ENCODE measurements at places on chromosomes 3 and 15. TPM values are rescaled to one million over a fixed set of nuclear protein-coding genes. Genes with fewer than 3 reads are reported as not detected.

Gene TPRG1
- total RNA-seq, result 19.8 TPM

DNA sequence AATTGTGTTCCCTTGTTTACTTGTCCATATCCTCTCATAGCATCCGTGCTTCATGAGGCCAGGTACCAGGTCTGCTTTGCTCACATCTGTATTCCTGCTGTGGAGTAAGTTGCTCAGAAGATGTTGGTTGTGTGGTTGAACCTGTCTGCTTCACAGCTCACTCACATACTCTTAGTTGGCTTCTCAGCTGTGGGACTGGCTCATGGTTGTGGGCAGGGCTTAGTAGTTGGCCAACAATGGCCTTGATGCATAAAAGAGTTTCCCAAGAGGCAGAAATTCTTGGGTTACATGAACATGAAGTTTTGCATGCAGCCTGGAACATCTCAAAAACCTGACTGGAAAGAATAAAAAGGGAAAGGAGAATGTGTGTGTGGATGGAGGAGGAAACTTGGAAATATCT lies 17.0 kb downstream of the CELF6 start:
- H3K36me3 ChIP-seq, result no peaks in the 10 kb centered on the region
- H3K27ac ChIP-seq, result no peak overlapping the region
- no peak overlapping the region for H3K4me3 ChIP-seq
- no peaks in the 10 kb centered on the region for H3K4me1 ChIP-seq
- H3K27me3 ChIP-seq, result no peaks in the 10 kb centered on the region

- no peak overlapping the region for H3K27ac ChIP-seq
- no peaks in the 10 kb centered on the region for H3K27me3 ChIP-seq
- H3K36me3 ChIP-seq, result no peaks in the 10 kb centered on the region
- H3K4me3 ChIP-seq, result no peak overlapping the region
Measured at GRCh38 chr3:16064642-16065414, 109.7 kb upstream of the GALNT15 start.

DNA sequence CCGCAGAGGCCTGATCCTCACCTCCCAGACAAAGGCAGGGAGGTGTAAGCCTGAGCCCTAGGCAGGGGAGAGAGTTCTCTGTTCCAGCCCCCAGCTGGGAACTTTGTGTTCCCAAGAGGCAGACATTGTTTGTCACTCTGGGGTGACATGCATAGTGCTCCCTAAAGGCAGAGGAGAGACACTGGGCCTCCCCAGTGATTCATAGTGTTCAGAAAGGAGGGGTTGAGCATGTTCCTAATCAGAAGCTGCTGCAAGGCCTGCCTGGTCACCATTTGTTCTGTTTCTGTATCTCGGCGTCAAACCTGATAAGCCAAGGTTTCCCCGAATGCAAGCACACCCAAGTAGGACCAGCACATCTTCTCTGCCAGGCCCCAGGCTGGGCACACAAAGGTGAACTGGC lies 24.0 kb upstream of the SLC6A6 start:
- no peaks in the 10 kb centered on the region for H3K27me3 ChIP-seq
- H3K4me3 ChIP-seq, result no peak overlapping the region
- DNase-seq, result no peak
- no peak overlapping the region for H3K27ac ChIP-seq
- no peaks in the 10 kb centered on the region for H3K4me1 ChIP-seq
- H3K36me3 ChIP-seq, result no peaks in the 10 kb centered on the region

- H3K36me3 ChIP-seq, result no peaks in the 10 kb centered on the region
- no peak overlapping the region for H3K4me3 ChIP-seq
- DNase-seq, result no peak
- no peak overlapping the region for H3K27ac ChIP-seq
- no peaks in the 10 kb centered on the region for H3K27me3 ChIP-seq
- no peaks in the 10 kb centered on the region for H3K4me1 ChIP-seq
Measured at GRCh38 chr15:74062236-74062635, 20.1 kb downstream of the GOLGA6A start.

DNA sequence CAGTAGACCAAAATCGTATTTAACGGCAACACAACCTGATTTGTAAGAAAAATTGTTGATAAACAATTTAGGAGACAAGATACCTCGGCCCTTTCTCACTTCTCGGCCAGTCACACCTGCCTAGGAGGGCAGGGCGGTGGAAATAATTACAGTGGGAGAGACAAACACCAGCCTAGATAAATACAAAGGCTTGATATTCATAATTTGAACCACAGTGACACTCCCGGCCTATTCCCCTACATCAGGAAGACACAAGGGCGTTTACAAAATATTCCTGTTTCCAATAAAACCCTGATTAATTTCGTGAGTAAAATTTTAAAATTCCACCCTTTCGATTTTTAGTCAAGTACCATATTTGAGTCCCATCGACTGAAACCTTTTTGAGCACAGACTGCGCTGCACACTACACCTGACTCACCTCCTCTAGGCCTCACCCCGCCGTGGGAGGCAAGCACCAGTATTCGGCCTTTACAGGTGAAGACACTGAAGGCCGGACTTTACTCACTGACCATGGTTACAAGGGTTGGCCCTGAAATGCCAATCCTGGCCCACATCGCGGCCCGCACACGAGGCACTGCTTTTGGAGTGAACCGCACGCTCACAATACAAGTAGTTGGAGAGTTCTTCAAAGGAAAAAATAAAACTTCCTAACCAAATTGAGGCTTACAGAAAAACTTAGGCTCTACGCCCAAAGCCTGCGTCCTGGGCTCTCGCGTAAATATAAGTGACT lies 794 bp downstream of the ARPP19 start:
- no peak for DNase-seq
- peak overlapping the region; percentile 79 for H3K27ac ChIP-seq
- peaks cover 5% of the 10 kb centered on the region for H3K4me1 ChIP-seq

DNA sequence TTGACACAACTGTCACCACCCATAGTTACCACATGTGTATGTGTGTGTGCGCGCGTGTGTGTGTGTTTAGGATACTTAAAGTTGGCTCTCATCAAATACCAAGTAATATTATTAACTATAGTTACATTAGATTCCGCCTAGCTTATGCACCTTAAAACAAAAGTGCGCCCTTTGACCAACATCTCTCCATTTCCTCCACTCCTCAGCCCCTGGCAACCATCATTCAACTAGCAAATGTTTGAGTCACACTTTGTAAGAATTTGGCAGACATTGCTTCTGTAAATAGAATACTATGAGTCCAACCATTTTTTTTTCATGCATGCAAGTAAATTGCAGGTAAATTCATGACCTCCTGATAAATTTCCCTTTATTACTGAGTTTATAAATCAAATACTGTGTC lies 169.3 kb downstream of the GBE1 start:
- no peaks in the 10 kb centered on the region for H3K36me3 ChIP-seq
- no peak for DNase-seq
- no peaks in the 10 kb centered on the region for H3K27me3 ChIP-seq

GRCh38 chr15:71548401-71548807 lies 261.9 kb upstream of the NR2E3 start:
- H3K4me3 ChIP-seq, result no peak overlapping the region
- no peaks in the 10 kb centered on the region for H3K4me1 ChIP-seq
- DNase-seq, result no peak
- H3K36me3 ChIP-seq, result no peaks in the 10 kb centered on the region

DNA sequence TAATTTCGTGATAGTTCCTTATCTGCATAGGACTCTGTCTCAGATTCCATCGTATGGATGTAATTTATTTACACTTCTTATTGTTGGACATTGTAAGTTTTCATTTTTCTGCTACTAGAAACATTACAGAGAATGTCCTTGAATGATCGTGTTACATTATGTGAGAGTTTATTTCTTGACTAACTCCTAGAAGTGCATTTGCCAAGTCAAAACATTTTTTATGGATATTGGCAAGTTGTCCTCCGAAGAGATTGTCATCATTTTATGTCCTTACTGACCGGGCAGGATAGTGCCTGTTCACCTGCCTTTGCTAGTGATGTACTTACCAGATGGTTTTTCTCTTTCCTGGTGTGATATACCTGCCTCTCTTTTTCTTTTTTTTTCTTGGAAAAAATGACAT lies 13.4 kb downstream of the ASB7 start:
- peaks cover 3% of the 10 kb centered on the region for H3K36me3 ChIP-seq
- no peak overlapping the region for H3K4me3 ChIP-seq
- H3K27me3 ChIP-seq, result no peaks in the 10 kb centered on the region

All from aorta (tissue), 5 donors.